ENCODE measurements at places on chromosomes 3 and 15.

GRCh38 chr3:64644483-64644882, 43.3 kb downstream of the ADAMTS9 start:
- DNase-seq = no peak

- DNase-seq = no peak
Measured at GRCh38 chr15:88006146-88006545, 250.4 kb downstream of the NTRK3 start.

GRCh38 chr3:124322966-124323365, 331.0 kb upstream of the ROPN1 start:
- no peak for DNase-seq

GRCh38 chr3:9231471-9231870, 18.0 kb downstream of the SRGAP3 start:
- no peak for DNase-seq

GRCh38 chr15:76341366-76342057, 4.9 kb downstream of the ISL2 start:
- DNase-seq = no peak

GRCh38 chr3:7144697-7145308, 283.9 kb downstream of the GRM7 start:
- DNase-seq = no peak

DNA sequence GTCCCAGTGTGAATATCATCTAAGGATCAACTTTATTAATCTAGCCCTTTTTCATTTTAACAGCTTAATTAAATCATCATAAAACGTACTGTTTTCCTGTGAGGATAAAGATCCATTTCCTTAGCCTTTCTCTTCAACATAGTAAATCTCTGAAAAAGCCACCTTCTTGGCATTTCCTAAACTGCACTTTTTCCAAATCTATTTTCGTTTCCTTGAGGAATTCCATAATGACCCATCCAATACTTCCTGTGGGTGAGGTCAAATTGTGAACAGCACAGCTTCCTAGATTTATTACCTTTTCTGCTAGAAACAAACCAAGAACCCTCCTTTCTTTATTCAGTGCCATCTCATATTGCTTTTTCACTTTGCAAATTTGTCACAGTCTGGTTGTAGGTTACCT, 129.4 kb upstream of the CNTN4 start:
- no peak for DNase-seq

DNA sequence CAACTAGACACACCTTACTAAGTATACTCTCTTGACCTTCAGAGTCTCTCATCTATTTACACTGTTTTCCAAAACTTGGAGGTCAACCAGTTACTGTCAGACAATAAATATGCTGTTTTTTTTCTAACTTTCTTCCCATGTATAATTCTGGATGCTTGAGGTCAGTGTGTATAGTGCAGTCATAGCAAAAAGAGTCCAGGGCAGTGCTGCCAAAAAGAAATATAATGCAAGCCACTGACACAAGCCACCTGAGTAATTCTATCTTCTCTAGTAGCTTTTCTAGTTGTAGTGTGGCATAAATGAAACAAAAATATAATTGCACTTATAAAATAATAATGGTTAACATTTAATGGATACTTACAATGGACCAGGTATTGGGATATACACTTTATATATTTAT, 21.6 kb downstream of the GADL1 start:
- no peak for DNase-seq

DNA sequence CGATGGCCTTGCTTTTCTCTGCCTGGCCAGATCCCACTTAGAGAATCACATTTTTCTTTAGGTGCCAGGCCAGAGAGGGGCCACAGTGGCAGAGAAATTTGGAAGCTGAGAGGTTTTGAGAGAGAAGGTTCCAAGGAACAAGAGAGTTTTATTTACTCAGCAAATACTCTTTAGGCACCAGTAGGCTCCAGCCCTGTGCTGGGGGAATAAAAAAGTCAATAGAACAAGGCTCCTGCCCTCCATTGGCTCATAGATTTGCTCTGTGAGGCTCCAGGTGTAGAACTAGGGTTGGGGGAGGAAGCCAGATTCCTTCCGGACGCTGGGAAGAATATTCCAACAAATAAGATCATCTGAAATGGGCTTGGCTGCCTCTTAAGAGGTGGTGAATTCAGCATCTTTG, 59.9 kb downstream of the ST8SIA2 start:
- DNase-seq = no peak

GRCh38 chr3:155307183-155307582, 13.7 kb upstream of the STRIT1 start:
- DNase-seq = no peak

GRCh38 chr3:152288681-152289080, 20.0 kb downstream of the MBNL1 start:
- DNase-seq = no peak

DNA sequence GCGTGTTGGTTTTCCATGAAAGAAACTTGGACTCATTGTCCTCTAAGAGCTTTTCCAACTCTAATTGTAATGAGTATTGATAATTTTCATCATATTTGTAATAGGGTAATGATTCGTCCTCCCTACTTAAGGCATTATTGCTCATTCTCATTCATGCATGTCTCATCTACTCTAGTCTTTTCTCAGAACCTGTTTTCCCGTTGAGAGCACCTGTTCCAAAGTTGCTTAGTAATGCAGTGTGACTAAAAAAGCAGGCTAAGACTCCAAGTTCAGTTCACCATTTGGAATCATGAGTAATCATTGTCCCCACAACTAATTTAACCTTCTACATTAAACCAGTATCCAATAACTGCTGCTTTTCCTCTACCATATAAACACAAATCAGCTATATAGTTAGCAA, 84.0 kb downstream of the FILIP1L start:
- DNase-seq = no peak

DNA sequence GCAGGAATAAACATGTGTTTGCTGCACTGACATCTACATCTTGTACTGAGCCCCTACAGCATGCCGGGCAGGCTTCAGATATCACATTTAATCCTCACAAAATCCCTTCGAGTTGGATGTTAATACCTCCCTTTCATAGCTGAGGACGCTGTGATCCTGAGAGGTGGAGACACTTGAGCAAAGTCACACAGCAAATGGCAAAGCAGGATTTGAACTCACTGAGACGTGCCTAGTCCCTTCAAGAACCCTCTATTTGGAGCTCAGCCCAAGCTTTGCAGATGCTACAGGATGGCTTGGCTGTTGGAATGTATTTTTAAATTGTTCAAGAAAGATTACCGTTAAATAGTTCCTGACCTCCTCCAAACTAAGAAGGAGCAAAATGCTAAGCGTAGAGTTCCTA, 64.6 kb upstream of the SLC6A6 start:
- no peak for DNase-seq

All from femur (tissue), 1 donor.